ENCODE measurements at places on chromosomes 16 and 17. TPM values are rescaled to one million over a fixed set of nuclear protein-coding genes. Genes with fewer than 3 reads are reported as not detected.
A peak's percentile ranks its signal among the peaks of the same experiment; 100 is the strongest.

KRTAP4-9 gene
- total RNA-seq, result not detected

DNA sequence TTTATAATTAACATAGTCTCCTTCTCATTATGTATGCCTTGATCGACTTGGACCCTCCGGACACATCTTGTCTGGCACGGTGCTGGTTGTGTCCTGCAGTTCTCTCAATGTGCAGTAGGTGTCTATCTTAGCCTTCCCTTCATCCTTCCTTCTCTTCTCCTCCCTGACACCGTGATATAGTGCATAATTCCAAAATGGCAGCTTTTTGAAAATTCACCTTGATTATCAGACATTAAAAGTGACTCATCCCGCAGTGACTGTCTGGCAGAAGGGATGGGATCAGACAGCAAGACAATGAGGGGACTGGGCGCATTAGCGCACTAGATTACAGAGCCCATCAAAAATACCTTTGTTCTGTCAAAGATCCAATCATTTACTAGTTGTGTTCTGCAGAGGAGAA lies 70.0 kb upstream of the PMFBP1 start:
- no peak for DNase-seq

TRAPPC1 gene
- 172 TPM for total RNA-seq

DNA sequence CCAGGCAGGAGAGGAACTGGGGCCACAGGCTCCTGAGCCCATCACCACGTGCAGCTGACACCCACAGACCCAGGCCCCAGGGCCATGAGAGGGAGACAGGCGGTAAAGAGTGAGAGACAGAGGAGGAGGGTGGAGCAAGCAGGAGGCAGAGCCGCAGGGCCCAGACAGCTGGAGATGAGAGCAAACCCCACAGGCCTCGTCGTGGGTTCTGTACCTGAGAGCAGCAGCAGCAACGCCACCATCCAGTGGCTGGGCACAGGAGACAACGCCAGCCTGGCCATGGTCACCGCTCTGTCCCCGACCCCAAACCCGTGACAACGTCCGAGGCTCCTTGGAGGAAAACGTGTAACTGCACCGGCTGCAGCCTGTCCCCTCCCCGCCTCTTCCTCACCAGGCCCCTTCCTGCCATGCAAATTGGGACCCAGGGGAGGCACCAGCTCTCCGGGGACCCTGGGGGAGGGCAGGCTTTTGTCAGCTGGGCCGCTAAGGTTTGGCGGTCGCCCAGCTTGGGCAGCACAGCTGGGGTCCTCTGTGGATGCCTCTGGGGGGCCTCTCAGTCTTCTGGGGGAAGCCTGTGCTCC lies at the start of gene CD79B:
Gene CD79B, minus strand, starts transcription at position 351 of the 581 bp plus-strand sequence. Its CDS starts 70 bp downstream, at position 281.
- peak; percentile 78 for DNase-seq

ITGAL gene
- 89.0 TPM for total RNA-seq

GRCh38 chr17:57876866-57877237 lies 27.0 kb upstream of the MRPS23 start:
- DNase-seq, result no peak

- DNase-seq, result no peak
Measured at GRCh38 chr17:869567-870525, 87.7 kb downstream of the MRM3 start.

GRCh38 chr16:50393416-50393815 lies 24.6 kb upstream of the BRD7 start:
- no peak for DNase-seq

DNA sequence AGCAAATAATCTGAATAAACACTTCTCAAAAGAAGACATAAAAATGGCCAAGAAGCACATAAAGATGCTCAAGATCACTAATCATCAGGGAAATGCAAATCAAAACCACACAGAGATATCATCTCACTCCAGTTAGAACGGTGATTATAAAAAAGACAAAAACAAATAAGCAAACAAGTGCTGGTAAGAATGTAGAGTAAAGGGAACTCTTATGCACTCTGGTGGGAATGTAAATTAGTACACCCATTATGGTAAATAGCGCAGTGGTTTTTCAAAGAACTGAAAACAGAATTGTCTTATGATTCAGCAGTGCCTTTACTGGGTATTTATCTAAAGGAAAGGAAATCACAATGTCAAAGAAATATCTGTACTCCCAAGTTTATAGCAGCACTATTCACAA lies 343.2 kb downstream of the HAPSTR1 start:
- DNase-seq, result no peak

DNA sequence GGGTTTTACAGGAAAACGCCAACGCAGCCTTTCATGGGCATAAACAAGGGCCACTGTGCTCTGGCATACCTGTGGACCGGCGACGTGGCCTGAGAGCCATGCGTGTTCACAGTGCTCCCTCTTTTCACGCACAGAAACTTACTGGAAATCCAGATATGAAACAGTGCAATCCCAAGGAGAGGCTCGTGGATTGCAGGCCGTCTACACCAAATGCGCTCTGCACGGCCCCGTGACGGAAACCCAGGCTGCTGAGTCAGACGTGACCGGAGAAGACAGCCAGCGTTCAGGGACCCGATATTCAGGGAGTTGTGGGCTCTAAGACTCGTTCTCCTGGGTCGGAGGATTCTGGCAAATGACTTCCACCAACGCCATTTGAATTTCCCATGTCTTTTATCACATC lies 129.2 kb downstream of the FOXL1 start:
- no peak for DNase-seq

DNA sequence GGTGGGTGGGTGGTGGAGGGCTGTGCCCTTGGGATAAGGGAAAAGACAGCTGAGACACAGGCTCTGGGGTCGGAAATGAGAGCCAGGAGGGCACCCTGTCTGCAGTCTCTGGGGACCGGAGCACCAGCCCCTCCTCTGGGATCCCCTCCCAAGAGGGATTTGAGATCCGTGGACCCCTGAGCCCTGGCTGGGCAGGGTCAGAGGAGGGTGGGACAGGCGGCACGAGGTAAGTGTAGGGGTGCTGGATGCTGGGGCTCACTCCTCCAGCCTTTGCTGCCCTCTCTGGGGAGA lies 425 bp downstream of the SGSH start:
- DNase-seq, result no peak

DNA sequence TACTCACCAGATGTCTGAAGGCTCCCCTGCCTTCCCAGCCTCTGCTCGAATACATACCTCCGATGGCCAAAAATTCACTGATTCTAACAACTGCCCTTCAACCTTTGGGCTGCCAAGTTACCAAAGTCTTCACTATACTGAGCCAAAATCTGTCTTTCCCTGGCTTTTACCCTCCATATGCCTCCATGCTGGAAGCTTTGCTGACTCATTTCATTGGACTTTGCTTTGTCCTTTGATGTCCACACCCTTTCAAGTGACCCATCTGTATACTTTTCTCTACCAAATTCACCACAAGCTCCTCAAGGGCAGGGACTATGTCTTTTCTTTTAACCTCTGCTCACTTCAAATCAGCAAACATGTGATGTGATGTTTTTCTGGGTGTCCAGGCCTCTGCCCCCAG lies 21.0 kb upstream of the MTMR4 start:
- no peak for DNase-seq

DNA sequence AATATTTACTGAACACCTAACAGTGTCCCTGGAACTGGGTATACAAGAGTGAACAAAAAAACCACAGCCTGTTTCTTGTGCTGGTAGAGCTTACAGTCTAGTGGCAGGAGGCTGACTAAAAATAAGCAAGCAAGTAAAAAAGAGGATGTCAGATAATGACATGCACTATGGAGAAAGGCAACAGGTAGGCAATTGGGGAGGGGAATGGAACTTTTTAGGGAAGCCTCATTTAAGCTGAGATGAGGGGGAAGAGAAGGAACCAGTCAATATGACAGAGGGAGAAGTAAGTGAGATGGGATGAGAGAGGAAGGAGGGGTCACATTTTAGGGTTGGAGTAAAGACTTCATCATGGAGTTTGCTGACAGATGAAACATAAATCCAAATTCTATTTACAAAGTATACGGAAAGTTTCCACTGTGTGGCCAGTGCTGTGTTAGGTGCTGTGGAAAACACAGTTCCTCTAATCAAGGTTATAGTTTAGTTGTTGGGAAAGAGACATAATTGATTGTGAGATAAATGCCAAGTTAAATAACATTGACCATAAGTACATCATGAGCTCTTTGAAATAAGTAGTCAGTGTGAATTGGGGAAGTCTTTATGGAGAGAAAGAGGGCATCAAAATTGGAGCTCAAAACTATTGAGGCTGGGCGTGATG lies 251.4 kb downstream of the FTO start:
- no peak for DNase-seq

GRCh38 chr17:43766413-43767052 lies 7.9 kb upstream of the SOST start:
- peak; percentile 67 for DNase-seq

C1QTNF8 gene
- not detected for total RNA-seq

DNA sequence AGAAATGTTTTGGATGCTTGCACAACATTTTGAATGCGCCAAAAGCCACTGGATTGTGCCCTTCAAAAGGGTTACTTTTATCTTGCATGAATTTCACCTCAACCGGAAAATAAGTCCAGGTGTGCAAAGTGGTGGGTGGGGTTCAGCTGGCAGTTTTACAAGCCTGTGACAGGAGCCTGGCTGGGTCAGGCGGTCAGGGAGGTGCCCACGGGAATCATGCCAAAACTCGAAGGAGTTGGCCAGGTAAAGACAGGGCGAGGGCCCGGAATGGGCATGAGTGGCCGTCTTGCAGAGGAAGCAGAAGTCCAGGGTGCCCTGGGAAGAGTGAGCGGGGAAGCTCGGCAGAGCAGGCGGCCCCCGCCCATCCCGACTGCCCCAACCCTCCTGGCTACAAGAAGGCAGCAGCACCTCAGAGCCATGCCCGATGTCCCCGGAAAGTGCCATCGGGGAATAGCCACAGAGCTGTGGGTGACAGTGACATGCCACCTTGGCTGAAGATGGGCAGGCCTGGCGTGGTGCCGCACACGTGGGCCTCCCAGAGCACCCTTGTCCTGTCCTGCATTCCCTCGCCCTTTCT lies 19.1 kb upstream of the CACNG1 start:
- no peak for DNase-seq

AKAP10 gene
- 30.3 TPM for total RNA-seq

All from activated naive CD4-positive, alpha-beta T cell treated with anti-CD3 and anti-CD28 coated beads for 36 hours (primary cell).